Posterior vena cava (tissue), 2 donors: ENCODE measurements at places on chromosomes 2 and 18.

- DNase-seq = no peak
Observed at GRCh38 chr2:109129921-109130722, 1.1 kb downstream of the SH3RF3 start.

DNA sequence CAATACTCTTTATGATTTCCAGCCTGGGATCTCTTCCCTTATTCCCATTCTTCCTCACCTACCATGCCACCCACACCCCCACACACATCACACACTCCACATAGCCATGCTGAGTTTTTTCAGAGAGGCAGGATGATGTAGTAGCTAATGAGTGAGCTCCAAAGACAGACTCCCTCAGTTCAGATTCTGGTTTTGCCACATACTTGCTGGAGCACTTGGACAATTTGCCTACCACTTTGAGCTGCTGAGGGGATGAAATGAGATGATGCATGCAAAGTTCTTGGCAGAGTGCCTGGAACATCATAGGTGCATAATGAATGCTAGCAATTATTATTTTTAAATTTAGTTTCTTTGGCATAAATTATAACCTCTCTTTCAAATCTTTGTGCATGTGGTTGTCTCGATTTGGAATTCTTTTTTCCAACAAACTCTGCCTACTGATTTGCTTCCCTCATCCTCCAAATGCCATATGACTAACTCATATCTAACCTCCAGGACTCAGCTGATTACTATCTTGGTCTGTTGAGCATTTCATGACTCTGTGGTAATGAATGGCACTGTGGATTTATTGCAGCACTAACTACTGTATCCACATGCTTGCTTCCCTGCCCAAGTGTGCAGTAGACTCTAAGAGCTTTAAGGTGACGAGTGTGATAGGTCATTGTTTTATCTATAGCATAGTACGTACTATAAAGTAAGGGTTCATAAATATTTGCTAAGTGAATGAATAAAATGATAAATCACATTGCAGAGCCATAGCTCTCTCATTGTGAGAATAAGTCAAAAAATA, 99.1 kb downstream of the TACR1 start:
- no peak for DNase-seq

DNA sequence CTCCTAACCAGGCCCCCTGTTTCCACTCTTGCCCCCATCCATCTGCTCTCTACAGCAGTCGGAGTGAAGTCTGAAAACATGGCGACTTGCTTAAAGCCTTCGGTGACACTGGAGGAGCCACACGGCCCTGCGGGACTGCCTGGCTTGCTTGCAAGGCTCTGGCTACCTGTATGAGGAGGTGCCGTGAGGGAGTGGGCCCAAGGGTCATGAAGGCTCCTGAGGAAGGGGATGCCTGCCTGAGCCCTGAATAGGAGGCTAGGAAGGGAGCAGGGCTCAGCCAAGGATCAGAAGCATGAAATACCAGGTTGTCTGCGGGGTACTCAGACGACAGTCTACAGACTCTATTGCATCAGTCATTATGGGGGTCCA, 75.4 kb downstream of the EMX1 start:
- peak; percentile 62 for DNase-seq

- DNase-seq = no peak
Observed at GRCh38 chr2:30701782-30702181, 105.5 kb downstream of the CAPN13 start.

GRCh38 chr2:163467251-163467630, 268.6 kb downstream of the FIGN start:
- no peak for DNase-seq

DNA sequence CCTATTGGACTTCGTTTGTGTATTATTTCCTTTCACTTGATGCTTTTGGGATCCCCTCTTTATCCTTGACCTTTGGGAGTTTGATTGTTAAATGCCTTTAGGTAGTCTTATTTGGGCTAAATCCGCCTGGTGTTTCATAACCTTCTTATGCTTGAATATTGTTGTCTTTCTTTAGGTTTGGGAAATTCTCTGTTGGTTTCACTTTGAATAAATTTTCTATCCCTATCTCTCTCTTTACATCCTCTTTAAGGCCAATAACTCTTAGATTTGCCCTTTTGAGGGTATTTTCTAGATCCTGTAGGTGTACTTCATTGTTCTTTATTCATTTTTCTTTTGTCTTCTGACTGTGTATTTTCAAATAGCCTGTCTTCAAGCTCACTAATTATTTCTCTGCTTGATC, 354.7 kb downstream of the PARD3B start:
- no peak for DNase-seq

DNA sequence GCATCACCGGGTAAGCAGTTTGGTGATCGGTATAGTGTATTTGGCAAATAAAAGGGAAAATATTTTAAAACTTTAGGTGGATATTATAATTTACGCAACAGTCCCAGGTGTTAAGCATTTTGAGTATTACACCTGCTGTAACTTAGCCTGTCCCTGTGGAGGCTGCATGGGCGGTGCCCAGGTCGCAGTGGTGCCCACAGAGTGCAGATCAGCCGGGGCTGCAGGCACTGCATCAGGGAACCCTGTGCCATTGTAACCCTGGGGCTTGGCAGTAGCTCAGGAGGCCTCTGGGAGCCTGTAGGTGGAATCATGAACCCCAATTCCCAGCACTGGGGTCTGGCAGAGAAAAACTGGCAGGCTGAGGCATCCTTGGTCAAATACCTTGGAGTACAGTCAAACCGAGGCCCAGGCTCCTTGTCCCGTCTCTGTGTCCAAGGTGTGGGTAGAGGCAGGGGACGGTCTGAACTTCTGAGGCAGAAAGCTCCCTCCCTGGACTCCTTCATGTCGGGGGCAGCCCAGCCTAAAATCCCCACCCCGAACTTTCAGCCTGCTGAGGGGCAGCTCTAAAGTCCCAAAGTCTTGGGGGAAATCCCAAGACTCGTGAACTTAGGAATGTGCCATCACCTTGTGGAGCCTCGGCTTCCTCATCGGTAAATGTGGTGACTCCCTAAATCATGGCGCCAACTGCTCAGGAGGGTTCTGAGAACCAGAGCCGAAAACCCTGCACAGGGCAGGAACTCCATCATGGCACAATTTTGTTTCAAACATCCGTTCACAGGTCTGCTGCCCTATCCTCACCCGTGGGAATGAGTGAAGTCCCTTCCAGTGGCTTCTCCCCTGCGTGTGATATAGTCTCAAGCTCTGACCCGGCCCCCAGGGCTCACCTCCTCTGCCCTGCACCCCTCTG, 85.7 kb downstream of the INHBB start:
- no peak for DNase-seq
